CD4-positive, alpha-beta T cell treated with Interleukin-6 at 100 ng/mL for 8 hours (primary cell): ENCODE measurements at places on chromosomes 6 and 20.

DNA sequence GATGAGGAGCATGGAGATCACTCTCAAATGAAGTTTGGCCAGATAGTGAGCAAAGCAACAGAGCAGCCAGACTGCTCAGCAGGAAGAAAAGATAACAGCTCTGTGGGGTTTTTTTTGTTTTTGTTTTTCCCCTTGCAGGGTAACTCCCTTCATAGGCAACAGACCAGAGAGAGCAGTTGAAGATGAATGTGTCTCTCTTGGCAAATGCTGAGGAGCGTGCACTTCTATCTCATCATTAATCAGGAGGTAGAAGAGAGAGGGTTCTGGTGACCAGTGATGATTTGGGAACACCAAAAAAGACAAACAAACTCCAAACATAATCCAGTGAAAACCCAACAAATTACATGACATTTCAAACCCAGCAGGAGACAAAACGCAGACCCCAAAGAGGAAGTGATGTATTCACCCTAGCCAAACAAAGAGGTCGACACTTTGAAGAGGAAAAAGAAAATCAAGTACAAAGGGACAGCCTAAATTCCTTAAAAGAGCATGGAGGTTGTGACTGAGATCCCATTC, 66.2 kb upstream of the RREB1 start:
- DNase-seq: no peak

- DNase-seq: no peak
Measured at GRCh38 chr20:15862178-15862577, 711.1 kb downstream of the KIF16B start.

- DNase-seq: no peak
Measured at GRCh38 chr6:149847939-149848267, 16.3 kb downstream of the LRP11 start.

DNA sequence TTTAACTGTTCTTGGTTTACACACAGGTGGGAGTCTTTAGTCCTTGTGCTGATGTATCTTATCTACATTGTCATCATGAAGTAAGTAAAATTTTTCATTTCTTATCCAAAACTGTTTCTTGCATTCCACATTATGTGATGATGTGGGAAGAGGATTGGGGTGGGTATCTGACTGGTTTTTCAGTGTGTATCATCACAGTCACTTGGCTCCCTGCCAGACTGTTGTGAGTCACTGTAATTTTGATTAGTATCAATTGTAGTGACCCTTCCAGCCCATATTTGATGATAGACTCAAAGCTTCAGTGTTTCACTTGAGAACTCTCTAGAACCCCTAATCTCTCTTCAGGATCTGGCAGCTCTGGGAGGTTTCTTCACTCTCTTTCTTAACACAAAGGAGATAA, 84.5 kb upstream of the RIN2 start:
- no peak for DNase-seq

DNA sequence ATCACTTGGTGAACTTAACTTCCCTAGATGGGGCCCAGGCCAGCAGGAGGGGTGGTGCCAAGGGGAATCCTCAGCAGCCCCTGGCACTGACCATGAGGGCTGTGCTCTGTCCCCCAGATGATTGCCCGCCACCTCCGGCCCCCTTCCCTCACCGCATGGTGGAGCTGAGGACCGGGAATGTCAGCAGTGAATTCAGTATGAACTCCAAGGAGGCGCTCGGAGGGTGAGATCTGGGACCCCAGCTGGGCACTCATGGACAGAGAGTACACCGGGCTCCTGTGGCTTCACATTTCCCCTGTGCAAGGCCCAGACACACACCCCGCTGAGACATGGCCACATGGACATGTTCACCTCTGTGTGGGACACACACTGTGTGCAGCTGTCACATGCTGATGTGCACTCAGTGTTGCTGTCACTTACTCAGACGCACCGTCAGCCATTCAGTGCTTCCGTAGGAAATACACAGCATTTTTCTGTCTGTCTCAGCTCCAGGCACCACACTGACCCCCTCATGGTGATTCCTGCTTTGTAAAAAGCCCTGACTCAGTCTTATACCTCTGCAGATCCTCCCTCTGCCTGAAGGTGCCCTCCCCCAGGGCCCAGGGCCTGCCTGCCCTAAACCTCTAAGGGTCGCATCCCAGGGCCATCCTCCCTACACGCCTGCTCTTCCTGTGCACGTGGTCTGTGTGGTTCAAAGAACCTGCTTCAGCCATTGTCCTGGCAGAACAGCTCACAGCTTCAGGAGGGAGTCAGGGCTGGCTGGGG, 4.4 kb downstream of the MYLK2 start:
- DNase-seq: no peak

DNA sequence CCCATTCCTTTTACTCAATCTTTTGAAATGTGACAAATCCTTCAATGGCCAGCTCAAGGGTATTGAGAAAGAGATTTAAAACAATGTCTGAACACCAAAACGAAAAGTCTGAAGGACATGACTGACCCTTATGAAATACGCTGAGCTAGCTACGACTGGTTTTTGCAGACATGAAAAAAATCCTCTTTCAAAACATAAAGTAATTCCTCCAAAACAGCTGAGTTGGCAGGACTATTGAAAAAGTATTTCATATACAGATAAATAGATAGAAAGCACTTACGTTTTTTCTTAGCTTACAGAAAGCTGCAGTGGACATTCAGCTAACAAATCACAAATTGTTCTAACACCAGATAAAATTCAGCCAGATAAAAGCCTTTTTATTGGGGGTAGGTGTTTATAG, 702.7 kb upstream of the AGPAT4 start:
- no peak for DNase-seq

DNA sequence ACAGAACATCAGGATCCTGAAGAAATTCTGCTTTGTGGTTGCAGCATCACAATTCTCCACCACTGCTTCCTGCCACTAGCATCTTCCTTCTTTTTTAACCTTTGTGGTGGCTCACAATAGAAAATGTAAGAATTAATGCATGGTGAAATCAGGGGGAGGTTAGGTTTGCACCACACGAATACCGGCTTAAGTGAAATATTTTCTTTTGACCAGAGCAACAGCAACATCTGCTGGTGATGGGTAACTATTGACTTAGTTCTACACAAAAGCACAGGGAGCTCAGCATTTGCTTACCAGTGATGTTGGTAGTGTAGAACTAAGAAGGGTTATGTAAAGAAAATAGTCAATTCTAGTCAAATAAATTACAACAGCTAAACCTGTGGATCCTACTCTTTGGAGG, 280.5 kb downstream of the SYNE1 start:
- DNase-seq: peak; percentile 16

DNA sequence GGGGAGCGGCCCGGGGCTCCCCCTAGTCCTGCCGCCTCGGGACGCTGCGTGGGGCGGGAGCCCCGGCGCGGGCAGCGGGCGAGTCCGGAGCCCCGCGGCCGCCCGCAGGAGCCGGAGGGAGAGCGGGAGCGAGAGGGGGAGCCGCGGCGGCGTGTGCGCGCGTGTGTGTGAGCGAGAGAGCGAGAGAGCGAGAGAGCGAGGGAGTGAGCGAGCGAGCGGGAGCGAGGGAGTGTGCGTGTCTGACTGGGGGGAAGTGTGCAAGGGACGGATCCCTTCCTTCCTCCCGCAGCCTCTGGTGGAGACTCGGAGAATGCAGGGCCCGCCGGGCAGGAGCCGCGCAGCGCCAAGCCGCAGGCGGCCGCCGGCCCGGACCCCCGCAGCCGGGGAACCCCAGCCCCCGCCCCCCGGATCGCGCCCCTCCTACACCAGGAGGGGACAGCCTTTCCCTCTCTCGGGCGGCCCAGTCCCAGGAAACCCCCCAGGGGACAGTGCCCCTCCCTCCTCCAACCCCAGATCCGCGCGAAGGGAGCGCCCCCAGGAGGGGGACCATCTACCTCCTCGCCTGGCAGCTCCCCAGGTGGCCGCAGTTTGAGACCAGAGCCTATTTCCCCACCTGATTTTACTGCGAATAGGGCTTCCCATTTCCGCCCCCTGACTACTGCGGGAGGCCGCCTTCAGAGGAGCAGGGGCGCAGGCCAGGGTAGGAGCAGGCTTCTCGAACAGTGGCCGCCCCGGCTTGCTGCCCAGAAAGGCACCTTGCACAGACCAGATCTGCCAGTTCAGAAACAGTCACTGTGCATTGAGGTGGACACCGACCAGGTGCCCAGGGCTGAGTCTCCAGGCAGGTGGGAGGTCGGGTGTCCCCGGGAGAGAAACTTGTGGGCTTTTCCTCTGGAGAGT, at the start of gene CDH22:
Gene CDH22, minus strand, starts transcription at position 241 of the 900 bp plus-strand sequence. CDS start 57,204 bp downstream, outside the sequence.
- DNase-seq: no peak

- DNase-seq: no peak
Measured at GRCh38 chr20:53797085-53797484, 203.4 kb upstream of the ZNF217 start.
